ENCODE measurements at places on chromosomes 12 and 14. TPM values are rescaled to one million over a fixed set of nuclear protein-coding genes. Genes with fewer than 3 reads are reported as not detected.

Gene EML5
- 16.0 TPM for total RNA-seq

Gene CEBPE
- total RNA-seq, result not detected

DNA sequence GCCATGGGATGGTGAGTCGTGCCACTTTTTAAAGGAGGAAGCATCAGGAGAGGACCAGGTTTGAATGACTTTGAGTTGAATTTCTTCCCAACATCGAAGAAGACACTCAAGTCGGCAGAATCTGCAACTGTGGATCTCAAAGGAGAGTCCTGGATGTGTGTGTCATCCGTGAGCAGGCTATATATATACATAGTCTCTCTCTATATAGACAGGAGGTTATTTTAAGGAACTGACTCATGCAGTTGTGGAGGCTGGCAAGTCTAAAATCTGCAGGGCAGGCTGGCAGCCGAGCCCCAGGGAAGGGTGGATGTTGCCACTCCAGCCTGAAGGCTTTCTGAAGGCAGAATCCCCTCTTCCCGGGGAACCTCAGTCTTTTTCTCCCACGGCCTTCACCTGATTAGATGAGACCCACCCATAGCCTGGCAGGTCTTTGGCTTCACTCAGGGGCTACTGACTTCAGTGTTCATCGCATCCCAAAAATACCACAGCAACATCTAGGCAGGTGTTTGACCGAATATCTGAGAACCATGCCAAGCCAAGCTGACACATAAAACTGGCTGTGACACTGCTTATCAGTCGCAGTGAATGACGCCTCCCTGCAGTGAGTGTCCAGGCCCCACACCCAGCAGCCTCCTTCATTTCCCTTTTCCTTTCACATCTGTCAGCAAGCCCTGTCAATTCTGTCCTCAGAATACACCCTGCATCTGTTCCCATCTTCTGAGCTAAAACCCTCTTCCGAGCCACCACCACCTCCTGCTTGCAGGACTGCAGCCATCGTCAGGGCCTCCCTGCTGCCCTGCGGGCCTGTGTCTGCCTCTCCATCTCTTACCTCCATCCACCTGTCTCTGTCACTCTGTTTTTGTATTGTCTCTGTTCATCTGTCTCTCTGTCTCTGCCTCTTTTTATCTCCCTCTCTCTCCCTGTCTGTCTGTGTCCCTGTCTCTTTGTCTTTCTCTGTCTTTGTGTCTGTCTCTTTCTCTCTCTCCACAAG lies 54.0 kb downstream of the ZNF664 start:
- DNase-seq, result no peak
- peaks cover 7% of the 10 kb centered on the region for H3K4me1 ChIP-seq
- H3K27ac ChIP-seq, result no peak overlapping the region
- H3K27me3 ChIP-seq, result no peaks in the 10 kb centered on the region
- no peak overlapping the region for H3K4me3 ChIP-seq
- no peaks in the 10 kb centered on the region for H3K36me3 ChIP-seq

DNA sequence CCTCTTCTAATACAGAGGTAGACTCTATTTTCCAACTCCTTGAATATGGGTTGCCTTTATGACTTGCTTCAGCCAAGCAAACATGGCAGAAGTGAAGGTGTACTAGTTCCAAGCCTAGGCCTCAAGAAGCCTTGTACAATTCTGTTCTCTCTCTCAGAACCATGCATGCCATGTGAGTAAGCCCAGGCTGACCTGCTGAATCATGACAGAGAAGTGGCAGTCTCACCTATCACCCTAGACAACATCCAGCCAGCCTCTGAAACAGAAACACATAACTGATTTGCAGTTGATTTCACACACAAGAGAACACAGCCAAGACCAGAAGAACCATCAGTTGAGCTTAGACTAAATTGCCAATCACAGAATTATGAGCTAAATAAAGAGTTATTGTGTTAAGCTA lies 157.2 kb downstream of the GARIN6 start:
- no peaks in the 10 kb centered on the region for H3K27me3 ChIP-seq
- no peaks in the 10 kb centered on the region for H3K4me1 ChIP-seq
- H3K27ac ChIP-seq, result no peak overlapping the region
- H3K4me3 ChIP-seq, result no peak overlapping the region
- DNase-seq, result no peak

- peaks cover under 1% of the 10 kb centered on the region for H3K4me1 ChIP-seq
- H3K27ac ChIP-seq, result no peak overlapping the region
- H3K27me3 ChIP-seq, result no peaks in the 10 kb centered on the region
- no peak for DNase-seq
Observed at GRCh38 chr12:32489070-32489469, 89.7 kb downstream of the FGD4 start.

DNA sequence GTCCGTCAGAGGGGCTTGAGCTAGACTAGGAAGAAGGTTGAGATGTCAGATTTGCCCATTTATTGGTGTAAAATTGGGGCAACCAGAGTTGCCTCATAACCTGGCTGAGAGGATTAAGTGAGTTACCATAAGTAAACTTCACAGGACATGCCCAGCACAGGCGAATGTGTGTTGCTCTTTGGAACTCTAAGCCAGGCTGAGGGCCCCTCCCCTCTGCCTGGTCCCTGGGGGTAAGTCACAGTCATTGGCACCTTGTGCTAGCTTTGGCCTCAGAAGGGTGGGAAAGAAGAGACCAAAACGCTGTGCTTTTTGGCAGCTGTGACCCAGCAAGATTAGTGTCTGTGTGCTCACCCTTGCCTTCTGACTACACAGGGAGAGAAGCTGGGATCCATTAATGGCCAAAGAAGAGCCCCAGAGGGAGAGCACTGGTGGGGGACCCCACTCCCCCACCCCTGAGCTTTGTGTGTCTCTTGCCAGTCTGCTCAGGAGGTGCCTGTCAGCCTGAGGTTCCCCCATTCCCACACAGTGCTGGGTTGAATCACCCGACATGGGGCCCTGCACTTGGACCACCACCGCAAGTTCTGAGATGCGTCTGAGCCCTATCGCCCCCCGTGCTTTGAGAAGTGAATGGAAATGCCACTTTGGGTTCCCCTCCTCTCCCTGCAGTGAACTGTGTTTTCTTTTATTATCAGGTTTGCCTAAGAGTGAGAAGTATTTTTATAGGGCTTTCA lies 74.1 kb downstream of the CACNA1C start:
- no peak for DNase-seq
- H3K27ac ChIP-seq, result no peak overlapping the region
- H3K36me3 ChIP-seq, result no peaks in the 10 kb centered on the region
- no peaks in the 10 kb centered on the region for H3K27me3 ChIP-seq
